ENCODE measurements at places on chromosomes 6 and 20.

GRCh38 chr6:111771094-111771432 lies 102.2 kb downstream of the FYN start:
- DNase-seq = no peak

DNA sequence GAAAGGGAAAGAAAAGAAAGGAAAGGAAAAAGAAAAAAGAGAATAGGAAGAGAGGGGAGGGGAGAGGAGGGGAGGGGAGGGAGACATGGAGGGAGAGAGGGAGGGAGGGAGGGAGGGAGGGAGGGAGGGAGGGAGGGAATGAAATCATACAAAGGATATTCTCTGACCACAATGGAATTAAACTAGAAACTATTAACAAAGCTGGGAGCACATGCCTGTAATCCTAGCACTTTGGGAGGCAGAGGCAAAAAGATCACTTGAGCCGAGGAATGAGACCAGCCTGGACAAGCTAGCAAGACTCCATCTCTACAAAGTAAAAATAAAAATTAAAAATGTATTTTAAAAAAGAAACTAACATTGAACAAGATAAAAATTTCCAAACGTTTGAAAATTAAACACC lies 62.8 kb downstream of the ILRUN start:
- DNase-seq = no peak

DNA sequence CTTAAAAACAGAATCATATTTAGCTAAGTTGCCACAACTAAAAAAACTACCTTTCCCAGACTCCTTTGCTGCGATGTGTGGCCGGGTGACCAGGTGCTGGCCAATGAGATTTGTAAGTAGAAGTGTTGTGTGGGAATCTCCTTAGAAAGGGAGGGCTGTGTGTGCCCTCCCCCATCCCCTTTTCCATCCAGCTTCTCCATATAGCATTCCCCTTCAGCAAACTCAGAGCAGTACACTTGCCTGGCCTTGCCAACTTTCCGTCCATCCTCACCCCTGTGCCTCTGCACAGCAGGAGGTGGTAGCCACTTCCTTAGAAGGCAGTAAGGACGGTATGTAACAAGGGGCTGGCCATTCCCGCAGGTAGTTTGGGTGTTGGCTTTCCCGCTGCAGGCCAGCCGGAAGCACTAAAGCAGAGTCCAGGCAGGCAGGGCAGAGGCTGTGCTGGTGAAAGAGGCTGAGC lies 22.3 kb upstream of the KCNK16 start:
- no peak for DNase-seq

- no peak for DNase-seq
Measured at GRCh38 chr6:63537201-63537958, 34.9 kb upstream of the LOC128125822 start.

DNA sequence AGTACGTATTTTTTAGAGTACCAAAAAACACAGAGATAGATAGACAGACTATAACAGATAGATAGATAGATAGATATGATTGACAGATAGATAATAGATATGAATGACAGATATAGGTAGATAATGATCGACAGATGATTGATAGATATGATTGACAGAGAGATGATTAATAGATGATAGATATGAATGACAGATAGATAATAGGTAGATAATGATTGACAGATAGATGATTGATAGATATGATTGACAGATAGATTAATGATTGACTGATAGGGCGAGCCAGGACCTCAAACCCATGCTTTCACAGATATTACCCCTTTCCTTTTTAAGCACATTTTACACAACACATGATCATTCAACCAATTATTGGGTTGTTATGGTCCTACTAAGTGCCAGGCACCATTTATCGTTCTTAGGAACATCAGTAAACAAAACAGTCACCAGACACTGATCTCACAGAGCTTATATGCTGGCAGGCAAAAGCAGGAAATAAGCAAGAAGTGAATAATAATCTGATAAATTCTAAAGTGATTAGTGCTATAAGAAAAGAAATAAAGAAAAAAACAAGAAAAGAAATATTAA lies 11.6 kb downstream of the MAFB start:
- no peak for DNase-seq

DNA sequence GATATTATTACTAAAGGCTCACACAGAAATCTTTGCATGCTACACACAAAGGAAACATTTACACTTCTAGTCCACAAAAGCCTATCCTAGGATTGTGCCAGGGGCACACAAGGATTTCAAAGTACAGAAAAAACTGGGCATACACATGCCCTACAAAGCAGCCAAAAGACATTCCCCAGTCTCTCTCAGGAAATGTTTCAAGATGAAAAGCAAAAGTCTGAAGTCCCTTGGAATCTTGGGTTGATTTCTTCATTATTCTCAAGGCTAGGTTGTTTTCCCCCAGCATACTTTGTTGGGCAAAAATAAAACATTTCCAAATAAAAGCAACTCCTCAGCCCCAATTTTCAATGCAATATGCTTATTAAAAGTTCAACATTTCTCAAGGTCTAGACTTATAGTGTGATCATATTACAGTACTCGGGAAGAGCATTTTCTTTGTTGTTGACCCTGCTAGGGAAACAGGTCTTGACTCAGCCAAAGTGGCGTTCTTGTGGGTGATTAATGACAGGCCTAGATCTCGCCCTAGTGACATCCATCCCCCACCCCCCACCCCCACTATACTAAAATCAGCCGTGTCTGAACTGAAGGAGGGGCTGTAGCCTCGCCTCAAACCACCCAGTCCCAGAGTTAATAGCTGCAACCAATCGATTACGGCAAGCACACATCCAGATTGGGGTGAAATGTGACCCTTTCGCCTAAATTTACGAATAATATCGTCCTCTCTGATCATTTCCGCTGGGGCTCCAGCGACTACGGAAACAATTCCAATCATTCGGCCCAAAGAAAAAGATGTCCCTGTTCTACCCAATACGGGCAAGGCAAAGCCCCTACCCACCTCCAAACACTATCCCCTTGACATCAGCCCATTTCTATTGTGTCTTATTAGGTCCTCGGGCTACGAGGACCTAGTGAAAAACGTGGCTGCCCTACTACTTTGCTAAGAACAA lies 1.4 kb downstream of the AKIRIN2 start:
- peak; percentile 12 for DNase-seq

GRCh38 chr6:91786474-91787184 lies 1199.8 kb upstream of the MAP3K7 start:
- no peak for DNase-seq

DNA sequence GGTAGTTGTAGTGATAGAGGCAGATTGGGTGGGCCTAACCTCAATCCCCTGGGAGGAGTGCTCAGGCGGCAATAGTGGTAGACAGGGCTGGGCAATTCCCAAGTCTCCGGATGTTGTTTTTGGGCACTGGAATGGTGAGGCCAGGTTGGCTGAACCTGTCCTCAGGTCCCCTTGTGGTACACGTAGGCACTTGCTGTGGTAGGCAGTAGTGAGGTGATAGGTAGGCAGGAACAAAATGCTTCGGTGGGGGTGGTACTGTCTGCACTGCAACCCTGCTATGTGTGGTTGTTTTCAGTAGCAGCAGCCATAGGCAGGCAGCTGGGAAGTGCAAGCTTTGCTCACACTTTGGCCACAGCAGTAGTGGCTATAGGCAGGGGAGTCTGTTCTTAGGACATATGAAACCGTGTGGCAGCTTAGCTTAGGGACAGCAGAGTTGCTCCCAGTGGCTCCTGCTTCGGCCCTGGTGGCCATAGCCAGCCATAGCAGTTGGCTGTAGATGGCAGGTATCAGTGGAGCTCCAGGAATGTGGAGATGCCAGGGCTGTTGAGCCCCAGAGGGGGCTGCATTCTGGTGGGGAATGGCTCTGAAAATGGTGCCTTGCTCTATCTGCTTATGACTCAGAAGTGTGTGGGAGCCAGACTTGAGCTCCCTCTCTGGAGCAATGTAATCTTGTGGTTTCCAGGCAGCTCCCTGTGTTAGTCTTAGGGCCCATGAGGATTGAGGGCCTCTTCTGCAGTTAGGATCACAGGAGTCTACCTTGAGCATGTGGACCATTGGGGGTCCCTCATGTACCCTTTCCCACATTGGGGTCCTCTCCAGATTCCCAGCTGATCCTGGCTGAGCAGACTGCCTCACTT lies 241.8 kb upstream of the BMP2 start:
- DNase-seq = no peak

DNA sequence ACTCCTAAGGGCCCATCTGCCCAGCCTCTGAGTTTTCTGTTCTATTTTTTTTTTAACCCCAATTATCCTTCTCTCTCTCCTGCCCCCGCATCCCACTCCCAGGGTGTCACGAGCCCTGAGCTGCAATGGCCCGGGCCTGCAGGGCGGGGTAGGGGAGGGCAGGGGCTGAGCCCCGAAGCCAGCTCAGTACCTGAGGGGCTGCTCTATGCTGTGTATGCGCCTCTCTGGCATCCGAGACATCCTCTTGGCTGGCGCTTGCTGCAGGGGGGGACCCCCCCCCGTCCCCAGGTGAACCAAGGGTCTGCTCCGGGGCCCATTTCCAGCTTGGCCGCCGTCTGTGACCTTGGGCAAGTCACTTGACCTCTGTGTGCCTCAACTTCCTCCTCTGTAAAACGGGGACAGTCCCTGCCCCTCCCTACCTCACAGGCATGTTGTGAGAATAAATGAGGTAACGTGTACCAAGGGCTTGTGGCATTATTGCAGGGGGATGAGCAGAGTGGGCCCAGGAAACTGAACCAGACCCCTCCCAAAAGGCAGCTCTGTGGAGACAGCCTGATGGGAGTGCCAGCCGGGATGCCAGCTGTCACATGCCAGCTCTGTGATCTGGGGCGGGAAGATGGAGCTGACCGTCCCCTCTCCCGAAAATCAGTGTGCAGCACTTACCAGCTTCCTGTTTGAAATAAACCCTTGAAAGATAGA lies 13.0 kb upstream of the MYL9 start:
- DNase-seq = no peak

- DNase-seq = no peak
Measured at GRCh38 chr6:110784610-110784979, 30.7 kb downstream of the CDK19 start.

GRCh38 chr6:43454290-43454695 lies 1.1 kb downstream of the DLK2 start:
- DNase-seq = peak; percentile 18

DNA sequence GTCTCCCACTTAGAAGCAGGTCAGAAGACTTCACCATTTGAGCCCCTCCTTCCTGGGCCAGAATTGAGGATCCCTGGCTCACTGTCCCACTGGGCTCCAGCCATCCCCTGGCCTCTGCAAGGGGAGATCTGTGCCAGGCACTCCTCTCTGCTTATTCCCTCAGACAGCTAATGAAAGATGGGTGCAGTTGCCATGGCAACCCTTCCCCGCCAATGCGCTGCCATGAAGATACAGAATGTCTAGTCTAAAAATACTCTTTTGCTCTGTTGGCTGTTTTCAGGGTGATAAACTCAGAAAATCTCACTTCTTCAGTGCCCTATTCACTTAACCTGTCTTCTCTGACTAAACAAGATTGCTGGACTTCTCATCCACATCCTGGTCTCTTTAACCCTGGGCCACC lies 13.6 kb upstream of the TTLL2 start:
- DNase-seq = no peak

GRCh38 chr20:23130622-23131140 lies 44.6 kb upstream of the CD93 start:
- no peak for DNase-seq

DNA sequence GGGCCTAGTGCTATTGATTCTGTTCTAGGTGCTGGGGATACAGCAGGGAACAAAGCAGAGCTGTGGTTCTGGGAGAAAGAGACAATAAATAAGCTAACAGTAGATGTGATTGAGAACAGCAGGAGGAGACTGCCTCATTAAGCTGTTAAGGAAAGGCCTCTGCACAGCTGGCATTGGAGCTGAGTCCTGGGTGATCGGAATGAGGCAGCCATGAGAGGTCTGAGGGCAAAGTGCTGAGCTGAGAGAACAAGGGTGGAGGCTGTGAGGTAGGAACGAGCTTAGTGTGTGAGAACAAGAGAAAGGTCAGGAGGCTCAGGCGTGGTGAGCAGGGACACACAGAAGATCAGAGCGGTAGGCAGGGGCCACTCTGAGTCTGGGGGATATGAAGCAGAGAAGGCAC lies 18.3 kb downstream of the DDX27 start:
- DNase-seq = no peak

DNA sequence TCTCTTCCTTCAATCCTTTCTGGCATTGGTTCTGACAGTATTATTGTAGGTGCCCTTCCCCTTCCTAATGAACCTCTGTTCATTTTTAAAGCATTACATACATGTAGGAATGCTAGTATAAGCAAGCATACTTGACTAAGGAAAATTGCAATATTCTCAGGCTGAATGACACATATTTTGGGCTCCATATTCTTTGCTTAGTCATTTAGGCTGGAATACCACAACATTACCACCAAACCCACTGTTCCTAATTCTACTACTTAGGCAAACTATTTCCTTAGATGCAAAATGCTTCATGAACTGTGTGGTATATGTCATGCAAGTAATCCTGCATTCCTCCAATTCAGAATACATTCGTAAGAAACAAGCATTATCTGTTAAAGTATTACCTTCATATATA lies 113.9 kb downstream of the PRDM1 start:
- DNase-seq = no peak

DNA sequence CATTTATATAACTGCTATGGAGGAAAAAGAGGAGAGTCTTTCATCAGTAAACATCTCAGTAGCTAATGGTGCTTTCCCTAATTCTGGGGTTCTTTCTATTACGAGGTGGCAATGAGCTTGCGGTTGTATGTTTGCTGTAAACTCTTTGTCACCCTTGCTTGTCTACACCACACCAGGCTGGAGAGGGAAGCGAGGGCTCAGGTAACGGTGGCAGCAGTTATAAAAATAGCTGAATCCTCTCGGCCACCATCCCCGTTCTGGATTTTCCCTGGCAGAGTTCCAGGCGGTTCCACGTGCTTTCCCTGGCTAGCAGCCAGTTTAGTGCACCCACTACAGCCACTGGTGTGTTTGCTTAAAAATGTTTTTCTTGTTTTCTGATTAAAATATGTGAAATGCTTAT lies 39.0 kb downstream of the MAS1 start:
- DNase-seq = peak; percentile 12

DNA sequence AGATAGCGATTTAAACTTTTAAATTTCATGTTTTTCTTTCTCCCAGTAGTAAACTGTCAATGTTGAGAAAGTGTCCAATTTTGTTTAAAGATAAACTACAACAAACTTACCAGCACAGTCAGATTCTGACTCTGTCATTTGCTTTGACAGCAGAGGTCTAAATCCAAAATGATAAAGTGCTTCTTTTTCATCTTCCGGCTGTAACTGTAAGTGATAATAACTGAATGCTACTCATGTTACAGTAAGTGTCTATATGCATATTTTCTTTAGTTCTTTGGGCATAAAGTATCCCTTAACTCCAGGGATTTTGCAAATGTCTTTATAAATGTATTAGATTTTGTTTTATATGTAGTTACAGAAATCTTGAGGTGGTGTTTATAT lies 610.4 kb downstream of the RFPL4B start:
- no peak for DNase-seq
